ENCODE measurements at places on chromosomes 3 and 15.

- DNase-seq: no peak
Observed at GRCh38 chr3:123157598-123158287, 44.0 kb upstream of the SEC22A start.

DNA sequence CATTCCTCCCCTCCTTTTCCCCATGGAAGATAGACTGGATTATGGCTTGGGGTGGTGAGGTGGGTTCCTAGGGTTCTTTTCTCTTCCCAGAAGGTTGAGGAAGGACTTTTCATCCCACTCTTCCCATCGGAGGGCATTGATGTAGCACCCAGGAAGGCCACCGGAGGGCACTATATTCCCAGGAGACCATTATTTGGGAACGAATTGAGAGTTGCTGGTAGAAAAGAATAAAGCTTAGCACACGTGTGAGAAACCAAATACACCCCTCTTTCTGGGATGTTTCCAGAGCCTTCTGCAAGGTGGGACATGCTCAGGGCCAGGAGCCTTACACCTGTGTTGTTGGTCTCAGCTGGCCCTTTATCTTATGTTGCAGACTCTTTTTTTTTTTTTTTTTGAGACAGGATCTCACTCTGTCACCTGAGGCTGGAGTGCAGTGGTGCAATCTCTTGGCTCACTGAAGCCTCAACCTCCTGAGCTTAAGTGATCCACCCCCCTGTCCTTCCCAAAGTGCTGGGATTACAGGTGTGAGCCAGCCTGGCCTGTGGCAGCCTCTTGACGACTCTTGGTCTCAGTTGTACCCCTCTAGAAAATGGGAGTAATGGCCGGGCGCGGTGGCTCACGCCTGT, 6.3 kb upstream of the CDC25A start:
- DNase-seq: peak; percentile 22

DNA sequence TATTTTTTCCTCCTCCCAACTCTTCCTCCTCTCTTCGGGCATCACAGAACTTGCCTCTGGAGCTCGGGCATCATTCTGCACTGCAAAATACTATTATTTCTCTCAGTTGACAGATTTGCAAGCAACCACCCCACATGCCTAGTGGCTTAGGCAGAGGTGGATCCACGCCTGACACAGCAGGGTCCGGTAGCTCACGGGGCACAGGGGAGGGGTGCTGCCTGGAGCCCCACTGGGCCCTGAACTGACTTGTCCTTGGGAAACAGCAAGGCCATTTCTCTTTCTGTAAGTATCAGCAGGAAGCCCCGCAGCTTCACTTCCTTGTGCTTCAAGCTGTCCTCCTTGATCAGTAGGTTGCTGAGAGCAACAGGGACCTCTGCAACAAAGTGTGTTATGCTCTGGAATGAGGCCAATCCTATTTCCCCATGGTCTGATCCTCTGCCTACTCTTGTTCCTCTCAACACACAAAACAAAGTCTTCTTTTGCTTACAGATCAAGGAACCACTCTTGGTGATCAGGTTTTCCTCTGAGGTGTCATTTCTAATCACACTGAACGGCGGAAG, 69.1 kb downstream of the FAM174B start:
- DNase-seq: no peak

- no peak for DNase-seq
Observed at GRCh38 chr3:196778755-196779154, 39.1 kb downstream of the PAK2 start.

DNA sequence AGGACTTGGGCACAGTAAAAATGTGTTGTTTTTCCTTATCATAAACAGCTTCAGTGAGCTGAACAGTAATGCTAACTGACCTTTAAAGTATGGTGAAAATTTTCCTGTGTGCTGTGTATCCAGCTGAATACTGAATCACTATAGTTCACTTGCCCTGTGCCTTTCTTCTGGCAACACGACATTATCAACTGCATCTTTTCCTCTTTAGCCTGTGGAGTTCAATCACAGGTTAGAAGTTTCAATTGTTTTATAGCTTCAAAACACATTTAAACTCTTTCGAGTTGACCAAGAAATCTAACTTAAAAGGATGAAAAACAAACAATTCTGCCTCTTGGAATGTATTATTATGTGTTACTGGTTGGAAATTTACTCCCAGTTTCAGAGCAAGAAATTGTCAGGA, 1120.7 kb upstream of the ALCAM start:
- DNase-seq: no peak

DNA sequence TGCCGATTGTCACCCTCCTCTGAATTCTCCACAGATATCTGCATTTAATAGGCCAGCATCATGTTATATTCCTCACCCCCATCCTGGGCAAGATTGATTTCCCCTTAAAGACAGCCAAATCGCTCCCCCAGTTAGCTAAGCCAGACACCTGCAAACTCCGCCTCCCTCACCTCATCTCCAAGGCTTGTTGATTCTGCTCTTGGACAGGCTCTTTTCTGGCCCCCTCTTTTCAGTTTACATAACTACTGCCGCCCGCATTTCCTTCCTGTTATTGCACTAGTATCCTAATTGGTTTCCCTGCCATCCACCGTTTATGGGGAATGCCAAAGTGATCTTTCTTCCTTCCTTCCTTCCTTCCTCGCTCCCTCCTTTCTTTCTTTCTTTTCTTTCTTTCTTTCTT, 214.7 kb upstream of the MRPL3 start:
- DNase-seq: no peak

DNA sequence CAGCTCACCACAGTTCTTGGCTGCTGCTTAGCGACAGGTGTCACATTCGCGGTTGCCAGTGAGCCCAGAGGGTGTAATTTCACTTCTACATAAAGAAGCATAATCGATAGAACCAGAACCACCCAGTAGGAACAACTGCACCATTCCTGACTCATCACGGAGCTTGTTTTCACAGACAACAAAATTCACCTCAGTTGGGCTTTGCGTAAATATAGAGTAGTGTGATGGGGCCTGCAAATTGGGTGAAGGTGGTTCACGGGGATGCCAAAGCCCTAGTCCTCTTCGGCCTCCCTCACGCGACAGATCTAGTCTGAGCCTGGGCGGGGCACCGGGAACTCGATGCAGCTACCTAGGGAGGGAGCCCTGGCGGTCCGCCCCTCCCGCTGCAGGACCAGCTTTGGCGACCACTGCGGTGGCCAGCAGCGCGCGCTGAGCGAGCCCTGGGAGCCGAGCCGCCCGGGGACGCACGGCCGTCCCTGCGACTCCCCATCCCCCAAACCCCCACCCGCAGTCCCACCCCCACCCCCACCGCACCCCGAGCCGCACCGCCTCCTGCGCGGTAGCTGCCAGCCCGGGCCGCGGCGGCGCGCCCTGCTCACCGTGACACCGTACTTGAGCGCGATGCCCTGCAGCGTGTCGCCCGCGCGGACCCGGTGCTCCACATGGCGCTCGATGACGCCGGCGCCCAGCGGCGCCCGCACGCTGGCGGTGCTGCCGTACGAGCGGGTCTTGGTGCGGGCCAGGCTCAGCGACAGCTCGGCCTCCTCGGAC, 519 bp downstream of the LYSMD2 start:
- DNase-seq: peak; percentile 75

DNA sequence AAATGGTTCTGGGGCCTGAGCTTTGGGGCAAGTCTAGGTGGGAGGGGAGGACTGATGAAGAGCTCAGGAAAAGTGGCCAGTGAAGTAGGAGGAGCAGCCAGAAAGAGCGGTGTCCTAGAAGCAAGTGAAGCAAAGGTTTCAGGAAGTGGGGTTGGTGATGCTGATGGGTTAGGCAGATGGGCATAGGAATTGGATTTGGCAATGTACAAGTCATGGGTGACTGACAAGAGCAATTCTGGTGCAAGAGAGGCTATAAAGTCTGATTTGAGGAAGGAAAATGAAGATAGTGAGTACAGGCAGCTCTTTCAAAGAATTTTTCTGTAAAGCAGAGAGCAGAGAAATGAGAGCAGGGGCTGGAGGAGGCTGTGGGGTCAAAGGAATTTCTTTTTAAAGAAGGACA, 19.7 kb downstream of the ALPK3 start:
- no peak for DNase-seq

GRCh38 chr15:45869034-45869668, 234.3 kb downstream of the SQOR start:
- no peak for DNase-seq

GRCh38 chr15:75151214-75152128, 50.2 kb upstream of the C15orf39 start:
- DNase-seq: no peak

DNA sequence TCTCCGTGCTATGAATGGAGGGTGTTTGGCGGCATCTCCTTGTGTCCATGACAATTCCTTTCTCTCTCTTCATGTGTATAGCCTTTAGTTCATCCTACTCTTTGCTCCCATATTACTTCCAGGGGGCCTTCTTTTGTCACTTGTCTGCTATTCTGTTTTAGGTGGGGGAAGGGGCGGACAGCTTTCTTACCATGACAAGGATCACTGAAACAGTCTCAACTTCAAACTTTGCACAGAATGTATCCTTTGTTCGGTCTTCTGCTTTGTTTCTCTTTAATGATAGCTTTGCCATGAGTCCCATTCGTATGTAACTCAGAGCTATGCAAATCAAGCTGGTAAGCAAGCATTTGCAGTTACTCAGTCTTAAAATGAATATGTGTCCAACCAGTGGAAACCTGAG, 294.2 kb downstream of the TIGIT start:
- DNase-seq: no peak

- DNase-seq: no peak
Observed at GRCh38 chr3:18111796-18112232, 313.3 kb downstream of the SATB1 start.

GRCh38 chr3:111913163-111913763, 54.2 kb downstream of the PHLDB2 start:
- DNase-seq: no peak

DNA sequence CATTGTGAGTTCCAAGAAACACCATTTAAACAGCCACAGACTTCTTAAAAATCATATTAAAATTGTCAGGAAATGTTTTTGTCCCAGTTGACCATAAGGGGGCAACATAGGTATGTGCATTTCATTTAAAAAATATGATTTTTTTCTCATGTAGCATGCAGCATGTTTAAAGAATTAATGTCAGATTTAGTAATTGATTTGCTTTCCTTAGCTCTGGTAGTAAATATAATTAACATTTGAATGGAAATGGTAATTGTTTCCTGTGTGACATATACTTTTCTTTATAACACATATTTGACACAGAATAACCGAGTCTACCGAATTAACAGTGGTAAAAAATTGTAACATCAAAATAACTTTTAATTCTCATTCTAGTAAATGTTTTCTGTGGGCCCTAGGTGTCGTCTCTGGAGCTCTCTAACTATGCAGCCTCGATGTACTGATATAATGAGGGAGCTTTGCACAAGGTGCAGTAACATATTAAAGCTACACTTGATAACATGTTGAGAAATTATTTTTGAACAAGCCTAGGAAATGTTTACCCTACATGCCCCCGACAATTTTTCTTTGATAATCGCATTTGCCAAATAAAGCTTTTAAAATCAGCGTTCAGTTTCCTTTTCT, 34.9 kb downstream of the NXPE3 start:
- DNase-seq: no peak

DNA sequence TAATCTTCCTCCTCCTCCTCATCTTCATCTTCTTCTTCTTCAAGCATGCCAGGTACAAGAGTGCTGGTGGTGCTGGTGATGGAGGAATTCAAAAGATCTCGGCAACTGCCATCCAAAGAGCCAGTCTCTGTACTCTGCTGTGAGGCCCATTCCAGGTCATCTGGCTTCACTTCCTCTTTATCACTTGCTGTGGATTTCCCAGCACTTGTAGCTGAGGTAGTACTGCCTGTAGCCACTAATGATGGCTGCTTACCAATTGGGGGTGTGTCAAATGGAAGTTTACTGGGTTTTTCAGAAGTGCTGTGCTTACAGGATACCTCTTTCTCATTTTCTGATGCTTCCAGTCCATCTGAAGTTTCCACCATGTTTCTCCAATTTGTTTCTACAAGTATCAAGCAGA, 28.8 kb upstream of the SHC4 start:
- no peak for DNase-seq

GRCh38 chr15:58154769-58155168, 16.6 kb downstream of the AQP9 start:
- no peak for DNase-seq

DNA sequence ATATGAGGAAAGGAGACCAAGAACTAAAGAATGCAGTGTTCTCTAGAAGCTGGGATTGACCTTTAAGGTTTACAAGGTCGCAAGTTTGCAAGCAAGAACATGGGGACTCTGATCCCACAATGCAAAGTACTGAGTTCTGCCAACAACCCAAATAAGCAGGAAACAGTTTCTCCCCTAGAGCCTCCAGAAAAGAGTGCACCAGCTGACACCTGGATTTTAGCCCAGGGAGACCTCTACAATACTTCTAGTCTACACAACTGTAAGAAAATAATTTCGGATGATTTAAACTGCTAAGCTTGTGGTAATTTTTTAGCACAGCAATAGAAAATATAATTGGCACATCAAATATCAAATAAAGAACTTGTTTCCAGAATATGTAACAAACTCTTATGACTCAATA, 46.4 kb downstream of the EHHADH start:
- no peak for DNase-seq

GRCh38 chr3:81416812-81417211, 344.6 kb downstream of the GBE1 start:
- no peak for DNase-seq
